ENCODE measurements at places on chromosomes 12 and 14. TPM values are rescaled to one million over a fixed set of nuclear protein-coding genes. Genes with fewer than 3 reads are reported as not detected.

Gene CACNA2D4
- 1.6 TPM for polyA plus RNA-seq

DNA sequence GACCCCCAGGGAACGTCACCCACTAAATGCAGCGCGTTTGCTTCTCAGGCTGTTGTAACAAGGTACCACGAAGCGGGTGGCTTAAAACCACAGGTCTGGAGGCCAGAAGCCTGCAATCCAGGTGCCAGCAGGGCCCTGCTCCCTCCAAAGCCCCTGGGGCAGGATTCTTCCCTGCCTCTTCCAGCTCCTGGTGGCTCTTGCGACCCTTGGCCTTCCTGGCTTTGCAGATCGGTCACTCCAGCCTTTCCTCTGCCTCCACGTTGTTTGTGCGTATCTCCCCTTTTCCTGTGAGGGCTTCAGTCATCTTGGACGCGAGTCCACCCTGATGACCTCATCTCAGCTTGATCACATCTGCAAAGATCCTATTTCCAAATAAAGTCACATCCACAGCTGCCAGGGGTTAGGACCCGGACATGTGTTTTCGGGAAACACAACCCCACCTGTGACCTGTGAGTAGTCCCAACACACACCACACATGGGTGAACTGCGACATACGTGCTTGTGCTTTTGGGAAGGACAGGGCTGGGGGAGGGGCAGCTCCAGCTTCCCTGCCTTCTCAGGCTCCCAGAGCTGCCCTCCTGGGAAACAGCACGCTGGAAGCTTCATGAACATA is 114.5 kb upstream of the NCOR2 start:
- no peak for DNase-seq

- no peak for DNase-seq
These were observed 23.9 kb downstream of the NID2 start for GRCh38 chr14:52044791-52045522.

Gene TM7SF3
- polyA plus RNA-seq, result 113 TPM

Gene HOXC10
- polyA plus RNA-seq, result 0.81 TPM

Gene FOXG1
- not detected for polyA plus RNA-seq

Gene C1QL4
- 24.9 TPM for polyA plus RNA-seq

DNA sequence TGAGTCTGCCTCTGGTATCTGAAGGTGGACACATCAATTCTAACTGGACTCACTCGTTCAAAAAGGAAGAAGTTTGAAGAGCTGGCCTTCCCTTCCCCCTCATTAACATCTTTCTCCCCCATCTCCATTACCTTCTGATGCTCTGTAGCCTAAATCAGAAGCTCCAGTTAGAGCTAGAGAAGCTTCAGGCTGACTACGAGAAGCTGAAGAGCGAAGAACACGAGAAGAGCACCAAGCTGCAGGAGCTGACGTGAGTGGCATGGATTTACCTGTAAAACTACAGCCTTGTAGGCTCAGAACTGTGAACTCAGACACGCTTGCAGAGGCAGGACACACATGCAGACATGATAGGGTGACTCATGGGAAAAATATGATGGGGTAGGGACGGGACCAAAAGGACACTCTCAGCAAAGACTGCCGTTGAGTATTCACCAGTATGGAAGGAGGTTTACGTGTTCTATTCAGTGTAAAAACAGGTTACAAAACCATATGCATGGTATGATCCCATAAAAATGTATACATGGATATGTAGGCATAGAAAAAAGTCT is 14.3 kb upstream of the PIP4K2C start:
- DNase-seq, result no peak

Gene SLC10A1
- not detected for polyA plus RNA-seq

Gene ACRBP
- polyA plus RNA-seq, result 1.9 TPM

GRCh38 chr12:67662910-67663538 is 14.5 kb downstream of the DYRK2 start:
- peak; percentile 81 for DNase-seq

Gene CIROP
- 0.10 TPM for polyA plus RNA-seq

Gene INHBE
- polyA plus RNA-seq, result 0.51 TPM

DNA sequence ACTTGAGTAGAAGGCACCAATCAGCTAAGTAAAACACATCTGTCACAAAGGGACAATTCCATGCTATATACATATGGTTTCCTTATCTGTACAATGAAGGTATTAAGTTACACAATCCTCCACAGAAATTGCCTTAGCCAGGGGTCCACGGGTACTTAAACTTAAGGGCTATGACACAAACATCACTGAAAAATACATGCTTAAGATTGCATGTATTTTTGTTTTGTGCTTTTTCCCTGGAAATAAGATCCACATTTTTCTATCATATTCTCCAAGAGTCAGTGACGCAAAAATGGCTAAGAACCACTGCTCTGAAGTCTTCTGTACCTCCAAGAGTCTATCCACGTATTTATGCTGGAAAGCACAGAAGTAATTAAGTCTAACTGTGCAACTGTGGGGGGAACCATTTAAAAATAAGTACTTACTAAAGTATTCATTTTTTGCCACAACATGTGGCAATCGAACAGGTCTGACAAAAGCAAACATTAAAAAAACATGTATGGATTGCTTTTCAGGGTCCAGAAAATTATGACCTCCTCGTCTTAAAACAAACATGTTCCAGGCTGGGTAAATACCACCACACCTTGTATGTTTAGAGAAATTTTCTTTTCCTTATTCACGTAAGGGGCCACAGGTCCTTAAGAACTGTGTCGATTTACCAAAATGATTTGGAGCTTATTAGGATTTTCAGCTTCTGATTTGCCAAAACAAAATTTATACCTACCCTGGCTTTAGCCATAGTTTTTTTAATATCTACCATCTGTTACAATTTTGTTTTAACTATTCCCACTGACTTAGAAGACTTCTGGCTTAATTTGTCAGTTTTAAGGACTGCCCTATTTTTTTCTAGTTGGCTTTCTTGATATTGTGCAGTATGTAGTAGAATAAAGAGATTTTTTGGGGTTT is 2.8 kb downstream of the SLC38A2 start:
- no peak for DNase-seq

Gene GPR135
- polyA plus RNA-seq, result 6.6 TPM

Data from spinal cord (tissue), 10 donors.